ENCODE measurements at places on chromosomes 7 and 10.
A peak's percentile ranks its signal among the peaks of the same experiment; 100 is the strongest.

DNA sequence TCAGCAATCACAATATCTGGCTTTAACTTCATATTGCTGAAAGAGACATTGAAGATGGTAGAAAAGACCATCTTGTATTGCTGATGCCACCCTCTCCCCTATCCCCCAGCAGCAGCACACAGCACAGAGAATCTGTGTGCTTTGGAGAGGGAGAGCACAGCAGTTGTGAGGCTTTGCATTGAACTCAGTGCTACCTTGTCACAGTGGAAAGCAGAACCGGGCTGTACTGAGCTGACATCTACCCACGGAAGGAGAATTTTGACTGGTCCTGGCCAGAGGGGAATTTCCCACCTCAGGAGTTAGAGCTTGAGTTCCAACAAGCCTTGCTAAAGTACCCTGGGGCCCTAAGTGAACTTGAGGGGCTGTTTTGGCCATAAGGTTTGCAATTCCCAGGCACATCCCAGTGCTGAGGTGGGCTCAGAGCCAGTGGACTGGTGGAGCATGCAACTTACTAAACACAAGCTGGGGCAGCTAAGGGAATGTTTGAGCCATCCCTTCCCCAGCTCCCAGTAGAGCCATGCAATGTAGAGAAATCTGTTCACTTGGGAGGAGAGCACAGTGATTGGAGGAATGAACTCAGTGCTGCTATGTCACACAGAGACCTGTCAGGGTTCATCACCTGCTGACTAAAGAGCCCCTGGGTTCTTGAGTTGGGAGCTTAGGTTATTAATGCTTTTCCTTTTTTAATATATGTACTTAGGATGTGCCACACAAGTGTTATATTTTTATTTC lies 62.1 kb downstream of the OR13A1 start:
- DNase-seq: no peak

GRCh38 chr10:4835494-4835918 lies 9.5 kb downstream of the AKR1E2 start:
- DNase-seq: no peak

DNA sequence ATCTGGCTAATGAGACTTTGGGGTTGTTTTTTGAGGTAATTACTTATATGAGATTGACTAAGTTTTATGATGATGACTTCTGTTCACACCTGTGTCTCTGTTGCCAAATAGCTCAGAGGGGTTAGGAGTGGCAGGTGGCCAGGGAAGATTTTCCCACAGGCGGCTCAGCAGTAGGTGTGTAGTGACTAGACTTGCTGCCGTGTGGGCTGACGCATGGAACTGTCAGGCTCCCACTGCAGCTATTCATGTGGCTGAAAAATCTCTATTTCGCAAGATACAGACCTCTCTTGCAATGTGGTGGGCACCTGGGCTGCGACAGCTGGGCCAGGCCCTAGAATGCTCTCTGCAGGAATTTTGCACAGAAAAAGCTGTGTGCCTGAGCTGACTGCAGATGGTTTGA lies 1.4 kb downstream of the CPA4 start:
- peak; percentile 58 for DNase-seq

GRCh38 chr10:121015916-121016315 lies 164.8 kb downstream of the WDR11 start:
- no peak for DNase-seq

GRCh38 chr10:92747600-92747999 lies 57.8 kb downstream of the HHEX start:
- no peak for DNase-seq

DNA sequence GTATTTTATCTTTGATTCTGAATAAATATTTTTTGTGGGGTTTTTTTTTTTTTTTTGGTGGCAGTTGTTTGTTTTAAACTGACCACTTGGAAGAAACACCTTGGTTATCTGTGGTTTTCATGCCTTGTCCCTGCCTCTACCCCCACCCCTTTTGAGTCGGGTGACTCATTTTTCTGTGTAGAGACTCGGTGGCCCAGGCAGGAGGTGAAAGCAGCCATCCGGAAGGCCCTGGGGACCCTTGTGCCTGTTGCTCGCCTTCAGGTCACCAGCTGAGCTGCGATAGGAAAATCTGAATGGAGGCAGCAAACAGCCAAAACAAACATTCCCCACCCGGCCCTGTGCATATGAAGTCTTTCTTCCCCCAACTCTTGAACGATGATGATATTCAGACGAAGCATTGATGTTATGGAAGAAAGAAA lies 22.8 kb downstream of the CYP17A1 start:
- DNase-seq: no peak

- DNase-seq: no peak
Observed at GRCh38 chr7:129231666-129232065, 6.8 kb downstream of the AHCYL2 start.

DNA sequence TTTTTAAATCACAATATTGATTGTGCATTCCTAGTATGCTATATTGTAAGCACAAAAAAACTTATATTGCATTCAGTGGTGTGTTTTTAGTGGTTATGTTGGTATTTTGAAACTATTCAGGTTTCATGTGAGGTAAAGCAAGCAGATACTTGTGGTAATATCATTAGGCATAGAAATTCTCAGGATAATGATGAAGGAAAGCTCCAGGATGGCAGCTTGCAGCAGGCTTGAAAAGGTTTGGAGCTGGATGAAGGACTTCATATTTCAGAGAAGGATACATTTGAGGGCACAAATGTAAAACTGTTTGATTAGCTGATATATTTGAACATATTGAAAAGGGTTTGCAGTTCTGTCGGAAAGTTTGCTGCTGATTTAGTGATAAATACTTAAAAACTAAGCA lies 17.5 kb downstream of the TRIM24 start:
- no peak for DNase-seq

- DNase-seq: no peak
Observed at GRCh38 chr7:100044718-100045117, 4.9 kb upstream of the ZSCAN21 start.

DNA sequence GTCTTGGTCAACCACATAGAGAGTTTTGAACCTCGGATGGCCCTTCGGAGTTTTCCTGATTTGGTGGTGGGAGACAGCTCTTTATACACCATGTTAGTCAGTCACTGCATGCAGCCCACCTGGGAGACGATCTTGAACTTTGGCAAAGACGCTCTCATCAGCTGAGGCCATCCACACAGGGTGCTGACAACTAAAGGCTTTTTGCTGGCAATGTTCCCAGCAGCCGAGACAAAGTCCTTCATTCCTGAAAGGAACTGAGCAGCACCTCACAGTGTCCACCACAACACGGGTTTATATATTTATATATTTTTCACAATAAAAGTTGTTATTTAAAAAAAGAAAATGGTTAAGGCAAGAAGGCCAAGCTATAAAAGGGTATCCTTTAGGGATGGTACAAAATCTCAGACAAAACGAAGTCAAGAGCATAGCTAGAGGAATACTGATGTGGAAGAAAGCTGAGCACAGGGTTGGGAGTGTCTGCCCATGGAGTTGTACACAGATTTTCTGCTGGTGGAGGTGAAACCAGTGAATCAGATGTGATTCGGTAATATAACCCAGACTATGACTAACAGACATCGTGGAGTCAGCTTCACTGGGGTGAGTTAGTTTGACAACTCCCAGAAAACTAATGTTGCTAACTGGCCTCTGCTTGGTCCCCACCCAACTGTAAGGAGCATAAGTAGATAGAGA lies 27.4 kb upstream of the CAPZA2 start:
- no peak for DNase-seq

DNA sequence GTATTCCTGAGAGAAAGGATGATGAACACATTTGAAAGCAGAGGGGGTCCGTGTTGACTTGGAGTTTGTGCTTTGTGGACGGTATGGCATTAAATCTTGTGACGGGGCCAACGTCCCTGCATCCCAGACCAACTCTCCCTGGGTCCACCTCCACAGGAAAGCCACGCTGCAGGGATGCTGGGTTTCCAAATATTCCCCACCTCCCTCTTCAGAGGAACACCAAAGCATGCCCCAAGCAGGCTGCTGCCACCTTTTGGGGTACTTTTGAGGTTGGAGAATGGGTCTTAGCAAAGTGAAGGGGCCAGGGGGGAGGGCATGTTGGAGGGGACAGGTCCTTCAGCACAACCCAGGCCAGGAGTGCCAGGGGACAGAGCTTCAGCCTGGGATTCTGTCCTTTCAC lies 504.4 kb downstream of the TCERG1L start:
- no peak for DNase-seq

All from BJ (cell line).